Inflammatory macrophage (primary cell): ENCODE measurements at places on chromosomes 3 and 15.

DNA sequence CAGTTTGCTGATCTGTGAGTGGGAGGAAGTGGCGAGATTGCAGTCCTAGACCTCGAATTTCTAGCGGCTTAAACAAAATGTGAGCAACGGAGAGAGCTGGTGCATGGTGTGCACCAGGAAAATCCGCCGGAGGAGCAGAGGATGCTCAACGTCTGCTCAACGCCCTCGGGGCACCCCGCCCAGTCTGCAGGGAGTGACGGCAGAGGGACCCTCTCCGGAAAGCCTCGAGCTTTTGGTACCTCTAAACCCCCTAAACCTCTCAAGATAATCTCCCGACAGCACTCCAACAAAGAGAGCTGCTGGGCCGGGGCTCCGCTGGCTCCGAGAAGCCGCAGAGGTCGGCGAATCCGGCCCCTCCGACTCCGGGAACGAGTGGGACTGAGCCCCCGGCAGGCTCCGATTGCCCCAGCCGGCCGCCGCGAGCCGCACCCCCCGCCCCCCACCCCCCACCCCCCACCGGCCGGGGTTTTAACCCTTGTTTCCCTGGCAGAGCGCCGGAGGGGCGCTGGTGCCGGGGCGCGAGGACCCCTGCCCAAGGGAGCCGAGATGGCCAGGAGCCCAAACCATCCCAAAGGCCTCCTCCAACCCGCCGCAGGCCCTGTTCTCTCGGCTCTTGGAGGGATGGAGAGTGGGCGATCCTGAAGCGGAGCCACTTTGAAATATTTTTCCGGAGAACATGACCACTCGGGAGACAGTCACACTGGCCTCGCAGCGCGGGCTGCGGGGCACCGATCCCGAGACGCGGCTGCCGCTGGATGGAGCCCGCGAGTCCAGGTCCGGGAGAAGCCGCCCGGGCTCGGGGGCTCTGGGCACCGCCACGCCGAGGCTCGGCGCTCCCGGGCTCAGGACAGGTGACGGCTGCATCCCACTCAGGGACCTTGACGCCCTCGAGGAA, 1.5 kb downstream of the MEGF11 start:
- DNase-seq: peak; percentile 51

DNA sequence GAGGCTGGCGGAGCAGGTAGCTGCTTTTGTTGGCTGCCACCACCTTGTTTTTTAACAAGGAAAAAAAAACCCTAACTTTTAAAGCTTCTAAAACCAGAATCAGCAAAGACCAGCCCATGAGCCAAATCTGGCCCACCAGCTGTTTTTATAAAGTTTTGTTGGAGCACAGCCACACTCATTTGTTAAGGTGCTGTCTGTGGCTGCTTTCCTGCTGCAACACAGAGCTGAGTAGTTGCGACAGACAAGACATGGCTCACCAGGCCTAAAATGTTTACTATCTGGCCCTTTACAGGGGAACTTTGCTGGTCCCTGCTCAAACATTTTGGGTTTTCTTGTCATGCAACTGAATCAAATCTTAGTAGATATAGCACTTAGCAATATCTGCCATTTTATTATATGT, 18.9 kb downstream of the EFCAB12 start:
- no peak for DNase-seq

DNA sequence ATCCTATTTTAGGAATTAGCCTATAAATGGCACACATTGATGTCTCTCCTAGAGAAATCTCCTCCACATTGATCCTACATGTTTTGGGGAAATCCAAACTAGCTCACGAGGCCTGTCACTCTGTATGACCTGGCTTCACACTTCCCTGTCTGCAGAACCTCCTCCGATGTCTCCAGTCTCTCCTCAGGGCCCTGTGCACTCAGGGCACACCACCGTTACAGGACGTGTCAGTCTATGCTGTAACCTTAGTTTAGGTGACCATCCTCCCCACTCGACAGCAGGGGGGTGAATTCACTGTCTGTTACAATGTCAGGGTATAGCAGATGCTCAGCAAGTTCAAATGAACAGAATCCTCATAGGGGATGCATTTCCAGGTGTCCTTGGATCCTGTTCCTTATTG, 249.1 kb downstream of the OCA2 start:
- DNase-seq: no peak

GRCh38 chr3:56190771-56191305, 277.4 kb downstream of the ERC2 start:
- no peak for DNase-seq

- no peak for DNase-seq
These were observed 3.2 kb upstream of the GABRG3 start for GRCh38 chr15:26967719-26968269.

DNA sequence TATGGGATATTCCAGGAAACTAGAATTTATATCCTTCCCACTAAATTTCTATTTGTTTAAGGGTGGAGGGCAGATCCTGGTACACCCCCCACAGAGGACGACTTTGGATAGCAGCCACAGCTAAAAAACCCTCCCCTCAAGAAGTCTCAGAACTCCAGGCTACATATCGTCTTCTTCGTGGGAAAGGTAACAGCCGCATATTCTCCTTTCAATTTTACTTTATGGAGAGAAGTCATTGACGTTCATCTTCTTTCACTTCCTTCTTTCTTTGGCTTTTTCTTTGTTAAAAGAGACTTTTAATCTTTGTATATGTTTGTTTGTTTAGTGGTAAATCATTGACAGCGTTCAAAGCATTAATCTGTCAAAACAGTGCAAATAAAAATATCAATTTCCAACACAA, 36.3 kb downstream of the TRIP4 start:
- DNase-seq: no peak
